Cerebellar nuclear complex (tissue), 1 donor: ENCODE measurements at places on chromosomes 13 and 19.

- DNase-seq = no peak
Observed at GRCh38 chr19:46818812-46819211, 30.4 kb upstream of the SLC1A5 start.

GRCh38 chr13:101049166-101049850, 367.0 kb downstream of the NALCN start:
- no peak for DNase-seq

DNA sequence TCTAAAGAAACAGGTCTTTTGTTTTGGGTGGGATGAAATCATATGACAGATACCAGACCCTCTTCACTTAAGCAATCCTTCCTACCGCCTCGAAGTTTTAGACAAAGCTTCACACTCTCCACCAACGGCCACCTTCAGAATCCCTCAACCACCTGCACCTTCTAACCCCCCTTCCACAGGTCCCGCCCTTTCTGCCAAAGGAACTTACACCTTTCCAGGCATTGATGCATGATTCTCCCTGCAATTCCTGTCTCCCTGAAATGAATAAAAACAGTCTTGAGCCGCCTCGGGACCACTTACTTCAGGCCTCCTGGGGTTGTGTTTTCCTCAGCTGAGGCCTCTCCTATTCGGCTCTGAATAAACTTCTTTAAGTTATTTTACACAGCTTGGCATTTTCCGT, 859 bp downstream of the ZNF433 start:
- no peak for DNase-seq

- no peak for DNase-seq
Observed at GRCh38 chr13:30481241-30481760, 15.6 kb upstream of the HMGB1 start.

DNA sequence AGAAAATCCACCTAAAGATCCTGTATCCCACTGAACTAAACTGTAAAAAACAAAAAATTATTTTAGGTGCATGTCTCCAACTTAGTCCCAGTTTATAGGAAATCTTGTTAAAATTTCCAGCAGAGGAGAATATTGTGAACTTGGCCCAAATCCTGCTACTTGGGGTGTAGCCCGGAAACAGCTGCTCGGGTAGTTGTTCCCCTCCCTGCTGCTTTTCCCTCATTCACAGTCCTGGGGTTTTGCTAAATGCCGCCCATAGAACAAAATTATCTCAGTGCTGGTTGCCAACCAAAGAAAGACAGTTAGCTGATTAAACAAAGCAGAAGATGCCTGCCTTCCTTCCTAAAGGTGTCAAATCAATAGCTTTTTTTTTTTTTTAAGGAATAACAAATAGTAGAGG, 330.5 kb upstream of the KLF12 start:
- no peak for DNase-seq
